ENCODE measurements at places on chromosomes 12 and 14.

DNA sequence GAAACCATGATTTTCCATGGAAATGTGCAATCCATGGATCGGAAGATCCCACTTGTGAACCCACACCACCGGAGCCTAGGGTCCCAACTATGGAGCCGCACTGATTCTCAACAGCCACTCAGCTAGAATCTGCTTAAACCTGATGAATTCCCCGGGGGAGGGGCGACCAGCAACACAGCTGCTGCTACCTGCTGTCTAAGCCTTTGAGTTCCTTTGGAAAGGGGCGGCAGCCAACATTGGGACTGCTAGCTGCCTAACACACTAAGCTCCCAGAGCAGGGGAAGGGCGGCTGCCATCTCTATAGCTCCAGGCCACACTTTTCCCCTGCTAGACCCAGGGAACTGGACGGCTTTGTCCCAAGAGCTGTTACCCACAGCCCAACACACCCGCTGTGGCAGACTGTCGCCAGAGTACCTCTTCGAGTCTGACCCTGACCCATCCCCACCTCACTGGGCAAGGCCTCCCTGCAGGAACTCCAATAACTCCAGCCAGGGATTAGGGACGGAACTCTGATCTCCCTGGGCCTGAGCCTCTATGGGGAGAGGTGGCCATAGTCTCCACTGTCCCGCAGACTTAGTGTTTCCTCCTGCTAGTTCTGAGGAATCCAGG, 205.8 kb upstream of the SLC16A7 start:
- DNase-seq, result no peak

GRCh38 chr12:9721394-9722092, 11.4 kb downstream of the CLECL1 start:
- no peak for DNase-seq

GRCh38 chr14:61321385-61322010, at the start of gene PRKCH:
Gene PRKCH (plus strand): TSS chr14:61321579. CDS start chr14:61322102, 523 bp downstream.
- no peak for DNase-seq

DNA sequence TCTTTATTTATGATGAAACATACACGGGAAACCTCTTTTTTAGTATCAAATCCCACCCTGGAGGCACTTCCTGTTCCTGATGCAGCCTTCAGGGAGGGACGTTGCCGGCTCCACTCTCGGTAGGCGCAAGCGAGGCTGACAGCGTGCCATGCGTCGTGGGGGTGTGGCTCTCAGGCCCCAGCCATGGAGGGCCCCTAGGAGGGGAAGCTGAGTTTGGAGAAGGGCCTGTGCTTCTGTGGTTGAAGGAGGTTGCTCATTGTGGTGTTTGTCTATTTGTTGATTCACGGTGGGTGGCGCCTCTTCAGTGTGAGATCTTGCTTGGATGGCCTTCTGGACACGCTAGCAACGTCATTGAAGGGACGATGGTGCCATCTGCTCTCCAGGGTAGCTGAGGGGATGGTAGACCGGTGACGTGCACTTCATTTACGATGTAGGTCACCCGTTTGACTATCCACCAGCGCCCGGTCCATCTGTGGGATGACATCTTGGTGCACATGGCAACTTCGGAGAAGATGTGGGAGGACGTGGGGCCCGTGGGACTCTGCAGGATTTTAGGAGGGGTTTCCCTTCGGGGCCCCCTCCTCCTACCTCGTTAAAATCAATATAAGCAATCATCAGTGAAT, 126.3 kb upstream of the RTL1 start:
- no peak for DNase-seq

- peak; percentile 5 for DNase-seq
Observed at GRCh38 chr14:56491299-56492285, 88.0 kb upstream of the TMEM260 start.

DNA sequence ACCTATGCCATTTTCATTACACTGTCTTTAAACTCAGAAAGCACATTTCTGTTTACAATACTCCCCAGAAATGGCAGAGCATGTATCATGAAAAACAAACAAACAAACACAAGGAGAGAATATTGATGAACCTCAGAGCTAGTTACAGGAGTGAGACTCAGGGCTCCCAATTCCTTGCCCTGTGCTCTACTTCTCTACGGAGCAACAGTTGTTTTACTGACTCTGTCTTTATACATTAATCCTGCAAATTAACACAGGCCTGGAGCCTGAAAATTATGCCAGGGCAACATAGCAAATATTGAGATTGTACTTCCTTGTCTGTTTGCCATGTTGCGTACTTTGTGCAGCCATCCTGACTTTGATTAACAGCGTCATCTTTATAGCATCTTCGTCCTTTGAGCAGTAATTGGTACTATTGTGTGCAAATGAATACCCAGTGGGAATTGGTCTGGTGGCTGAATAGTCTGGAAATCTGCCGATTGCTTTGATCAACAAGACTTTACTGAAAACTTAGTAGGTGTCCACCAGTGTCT, 15.2 kb upstream of the AKAP6 start:
- no peak for DNase-seq

GRCh38 chr12:24979976-24980730, 31.3 kb upstream of the BCAT1 start:
- DNase-seq, result no peak

DNA sequence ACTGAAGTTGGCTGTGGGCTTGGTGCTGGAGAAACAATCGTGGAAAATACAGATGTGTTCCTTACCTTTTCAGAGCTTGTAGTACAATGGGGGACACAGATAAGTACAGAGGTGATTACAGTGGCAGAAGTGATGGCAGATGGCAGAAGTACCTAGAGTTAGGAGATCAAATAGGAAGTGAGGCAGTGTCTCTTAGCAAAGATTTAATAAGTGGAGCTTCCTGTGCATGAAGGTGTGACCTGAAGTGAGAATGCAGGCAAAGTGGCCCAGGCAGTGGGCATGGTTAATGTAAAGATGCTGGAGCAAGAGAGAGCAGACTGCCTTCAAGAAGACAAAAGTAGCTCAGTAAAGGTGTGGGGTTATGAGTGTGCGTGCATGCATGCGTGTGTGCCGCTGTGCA, 16.0 kb downstream of the LRRK2 start:
- no peak for DNase-seq

GRCh38 chr14:93764211-93764659, 24.1 kb downstream of the PRIMA1 start:
- no peak for DNase-seq
